Purkinje cell (primary cell): ENCODE measurements at places on chromosomes 16 and 17. TPM values are rescaled to one million over a fixed set of nuclear protein-coding genes. Genes with fewer than 3 reads are reported as not detected.

MYH1 gene
- not detected in 2 replicates for polyA plus RNA-seq

CFAP52 gene
- 0.82 TPM in 1 of 2 replicates, not detected in the other for polyA plus RNA-seq

ZNF750 gene
- polyA plus RNA-seq, result not detected in 2 replicates

CASKIN1 gene
- polyA plus RNA-seq, result 0.04 TPM in 1 of 2 replicates, not detected in the other

KRTAP4-3 gene
- not detected in 2 replicates for polyA plus RNA-seq

IKZF3 gene
- 0.10 TPM in 1 of 2 replicates, not detected in the other for polyA plus RNA-seq

ZNF778 gene
- 0.53 and 0.85 TPM in 2 replicates for polyA plus RNA-seq

SRR gene
- 17.4 and 44.1 TPM in 2 replicates for polyA plus RNA-seq

TPSG1 gene
- polyA plus RNA-seq, result not detected in 2 replicates

NAA60 gene
- 90.2 and 142 TPM in 2 replicates for polyA plus RNA-seq

SLC38A8 gene
- not detected in 2 replicates for polyA plus RNA-seq

TOM1L1 gene
- polyA plus RNA-seq, result 4.2 and 9.2 TPM in 2 replicates

PALB2 gene
- 3.6 and 5.0 TPM in 2 replicates for polyA plus RNA-seq

TP53TG3B gene
- polyA plus RNA-seq, result not detected in 2 replicates

CDH11 gene
- 23.2 and 23.8 TPM in 2 replicates for polyA plus RNA-seq
